ENCODE measurements at places on chromosomes 11 and 22. TPM values are rescaled to one million over a fixed set of nuclear protein-coding genes. Genes with fewer than 3 reads are reported as not detected.
A peak's percentile ranks its signal among the peaks of the same experiment; 100 is the strongest.

The PLAAT4 gene
- 4.6 TPM for polyA plus RNA-seq

The TENM4 gene
- polyA plus RNA-seq: 6.0 TPM

- H3K4me1 ChIP-seq: peaks cover 12% of the 10 kb centered on the region
- DNase-seq: no peak
Measured at GRCh38 chr22:30647536-30647935, 12.0 kb downstream of the SLC35E4 start.

DNA sequence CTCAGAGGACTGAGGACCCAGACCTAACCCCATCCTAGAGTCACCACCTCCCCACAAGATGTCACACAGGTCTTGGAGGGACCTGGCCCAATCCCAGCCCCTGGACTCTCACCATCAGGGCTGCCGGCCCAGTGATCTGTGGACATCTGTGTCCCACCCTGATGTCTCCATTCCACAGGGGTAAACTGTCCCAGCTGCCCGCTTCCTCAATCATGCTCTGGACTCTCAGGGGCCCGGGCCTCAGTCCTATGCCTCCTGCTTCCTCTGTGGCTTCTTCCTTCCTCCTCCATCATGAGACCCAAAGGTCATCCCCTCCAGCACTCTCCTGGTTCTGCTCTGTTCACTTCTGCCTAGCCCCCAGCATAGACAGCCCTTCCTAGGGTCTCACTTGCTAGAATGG, 32.2 kb downstream of the ARAP1 start:
- peak overlapping the region; percentile 66 for H3K27ac ChIP-seq
- no peaks in the 10 kb centered on the region for H3K27me3 ChIP-seq
- H3K4me3 ChIP-seq: peak overlapping the region; percentile 65
- DNase-seq: no peak

- no peak overlapping the region for H3K4me3 ChIP-seq
- no peaks in the 10 kb centered on the region for H3K4me1 ChIP-seq
- no peaks in the 10 kb centered on the region for H3K27me3 ChIP-seq
- no peak for DNase-seq
Measured at GRCh38 chr11:115257678-115258077, 246.5 kb downstream of the CADM1 start.

DNA sequence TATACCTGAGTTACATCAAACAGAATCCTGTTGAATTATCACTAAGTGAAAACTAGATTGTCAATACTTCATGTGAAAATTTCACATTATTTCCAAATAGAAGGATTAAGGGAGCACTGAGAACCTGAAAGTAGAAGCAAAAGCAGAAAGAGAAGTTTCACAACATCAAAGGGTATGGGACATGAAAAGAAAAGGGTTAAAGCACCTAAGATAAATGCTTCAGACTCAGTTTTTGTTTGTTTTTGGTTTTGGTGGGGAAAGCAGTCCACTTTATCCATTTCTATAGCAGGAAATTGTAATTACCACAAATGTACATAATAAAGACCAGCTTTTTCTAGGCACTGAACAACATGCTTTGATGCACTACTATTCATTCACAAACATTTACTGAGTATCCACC, 1069.7 kb upstream of the CCDC90B start:
- H3K4me1 ChIP-seq: no peaks in the 10 kb centered on the region
- H3K27ac ChIP-seq: no peak overlapping the region
- H3K27me3 ChIP-seq: no peaks in the 10 kb centered on the region

- no peak overlapping the region for H3K4me3 ChIP-seq
- H3K27ac ChIP-seq: no peak overlapping the region
- H3K36me3 ChIP-seq: no peaks in the 10 kb centered on the region
- H3K4me1 ChIP-seq: no peaks in the 10 kb centered on the region
Measured at GRCh38 chr22:49481659-49482399, 345.8 kb downstream of the BRD1 start.

GRCh38 chr11:132866783-132867545, 665.3 kb downstream of the OPCML start:
- peaks cover 6% of the 10 kb centered on the region for H3K4me1 ChIP-seq
- no peak for DNase-seq
- H3K27ac ChIP-seq: no peak overlapping the region
- no peaks in the 10 kb centered on the region for H3K27me3 ChIP-seq
